Mucosa of descending colon (tissue), 3 donors: ENCODE measurements at places on chromosomes 6 and 20. TPM values are rescaled to one million over a fixed set of nuclear protein-coding genes. Genes with fewer than 3 reads are reported as not detected.

MUC22 gene
- not detected for total RNA-seq

VSTM2L gene
- total RNA-seq = 2.6 TPM

TMEM151B gene
- 0.17 TPM for total RNA-seq

LBP gene
- total RNA-seq = 0.34 TPM

BPIFB2 gene
- not detected for total RNA-seq

ENTPD6 gene
- total RNA-seq = 140 TPM

IP6K3 gene
- 6.8 TPM for total RNA-seq

AVP gene
- total RNA-seq = not detected

CRIP3 gene
- total RNA-seq = 0.77 TPM

BMP5 gene
- 1.6 TPM for total RNA-seq

WFDC12 gene
- total RNA-seq = not detected

HCRTR2 gene
- total RNA-seq = not detected

TREM2 gene
- 1.3 TPM for total RNA-seq

NTSR1 gene
- 22.1 TPM for total RNA-seq

CST4 gene
- total RNA-seq = not detected

GABBR1 gene
- 12.2 TPM for total RNA-seq

EEF1E1 gene
- 7.8 TPM for total RNA-seq

TCF21 gene
- total RNA-seq = 1.9 TPM

ZDHHC14 gene
- total RNA-seq = 10.0 TPM

HLA-DRB1 gene
- 26.9 TPM for total RNA-seq

CEP162 gene
- total RNA-seq = 9.5 TPM

SOX18 gene
- total RNA-seq = 20.0 TPM

PNLDC1 gene
- not detected for total RNA-seq

SLC22A2 gene
- total RNA-seq = not detected

ATP6V1G2 gene
- total RNA-seq = 4.5 TPM

HLA-F gene
- 198 TPM for total RNA-seq

SLC13A3 gene
- 0.54 TPM for total RNA-seq

TMEM74B gene
- total RNA-seq = 0.38 TPM

NKAIN4 gene
- total RNA-seq = not detected

HLA-DQA1 gene
- total RNA-seq = 36.2 TPM

ERGIC3 gene
- 206 TPM for total RNA-seq

RAMACL gene
- 1.7 TPM for total RNA-seq
